T-helper 9 cell (primary cell): ENCODE measurements at places on chromosomes 13 and 19.

GRCh38 chr13:97561182-97561581, 127.2 kb downstream of the RAP2A start:
- DNase-seq, result no peak

- DNase-seq, result no peak
These were observed 856.7 kb upstream of the SLITRK1 start for GRCh38 chr13:84739021-84739420.

- no peak for DNase-seq
These were observed 17.9 kb downstream of the MYBPC2 start for GRCh38 chr19:50450369-50451222.

GRCh38 chr13:86731987-86732386, 932.8 kb upstream of the SLITRK6 start:
- no peak for DNase-seq

GRCh38 chr19:46713781-46714443, 3.0 kb downstream of the PRKD2 start:
- DNase-seq, result peak; percentile 76

DNA sequence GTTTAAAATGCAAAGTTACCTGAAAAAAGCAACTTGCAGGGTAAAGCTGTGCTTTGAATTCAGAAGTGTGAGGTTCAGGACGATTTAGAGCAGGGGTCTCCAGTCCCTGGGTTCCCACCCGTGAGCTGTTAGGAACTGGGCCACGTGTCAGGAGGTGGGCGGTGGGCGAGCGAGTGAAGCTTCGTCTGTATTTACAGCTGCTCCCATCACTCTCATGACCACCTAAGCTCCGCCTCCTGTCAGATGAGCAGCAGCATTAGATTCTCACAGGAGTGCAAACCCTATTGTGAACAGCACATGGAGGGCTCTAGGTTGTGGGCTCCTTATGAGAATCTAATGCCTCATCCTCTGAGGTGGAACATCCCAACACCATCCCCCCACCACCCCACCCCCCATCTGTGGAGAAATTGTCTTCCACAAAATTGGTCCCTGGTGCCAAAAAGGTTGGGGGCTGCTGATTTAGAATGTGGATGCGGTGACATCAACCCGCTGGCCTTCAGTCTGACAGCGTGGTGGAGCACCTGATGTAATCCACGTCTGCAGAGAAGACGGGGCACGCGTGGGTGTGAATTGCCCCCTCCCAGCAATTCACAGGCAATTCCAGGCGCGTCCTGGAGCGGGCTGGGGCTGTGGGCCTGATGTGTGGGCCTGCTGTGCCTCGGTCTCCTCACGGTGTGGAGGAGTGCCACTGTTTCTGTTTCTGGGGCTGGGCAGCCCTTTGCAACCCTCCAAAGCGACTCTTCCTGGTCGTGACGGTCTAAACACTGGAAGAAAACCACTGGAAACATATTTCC, 214.0 kb upstream of the SOX1 start:
- DNase-seq, result no peak

DNA sequence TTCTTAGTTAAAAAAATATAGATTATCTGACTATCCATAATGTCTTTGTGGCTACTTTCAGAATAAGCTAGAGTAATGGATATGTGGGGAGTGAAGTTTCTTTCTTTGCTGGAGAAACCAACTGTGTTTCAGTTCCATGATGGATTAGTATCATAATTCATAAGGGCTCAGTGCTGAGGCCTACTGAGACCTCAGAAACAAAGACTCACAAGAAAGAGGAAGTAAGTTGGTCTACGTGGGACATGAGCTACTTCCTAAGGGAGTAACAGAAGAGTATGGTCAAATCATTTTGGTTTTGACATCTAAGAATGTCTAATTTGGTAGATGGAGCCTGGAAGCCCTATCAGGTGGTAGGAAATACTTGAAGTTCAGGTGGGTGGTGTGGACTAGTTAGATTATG, 99.0 kb upstream of the HTR2A start:
- DNase-seq, result no peak

DNA sequence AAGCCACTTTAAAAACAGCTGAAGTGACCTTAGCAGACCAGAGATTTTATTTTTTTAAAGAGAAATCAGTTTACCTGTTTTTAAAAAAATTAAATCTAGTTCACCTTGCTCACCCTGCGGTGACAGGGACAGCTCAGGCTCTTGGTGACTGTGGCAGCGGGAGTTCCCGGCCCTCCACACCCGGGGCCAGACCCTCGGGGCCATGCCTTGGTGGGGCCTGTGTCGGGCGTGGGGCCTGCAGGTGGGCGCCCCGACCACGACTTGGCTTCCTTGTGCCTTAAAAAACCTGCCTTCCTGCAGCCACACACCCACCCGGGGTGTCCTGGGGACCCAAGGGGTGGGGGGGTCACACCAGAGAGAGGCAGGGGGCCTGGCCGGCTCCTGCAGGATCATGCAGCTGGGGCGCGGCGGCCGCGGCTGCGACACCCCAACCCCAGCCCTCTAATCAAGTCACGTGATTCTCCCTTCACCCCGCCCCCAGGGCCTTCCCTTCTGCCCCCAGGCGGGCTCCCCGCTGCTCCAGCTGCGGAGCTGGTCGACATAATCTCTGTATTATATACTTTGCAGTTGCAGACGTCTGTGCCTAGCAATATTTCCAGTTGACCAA, 10.8 kb downstream of the PLPPR3 start:
- no peak for DNase-seq

DNA sequence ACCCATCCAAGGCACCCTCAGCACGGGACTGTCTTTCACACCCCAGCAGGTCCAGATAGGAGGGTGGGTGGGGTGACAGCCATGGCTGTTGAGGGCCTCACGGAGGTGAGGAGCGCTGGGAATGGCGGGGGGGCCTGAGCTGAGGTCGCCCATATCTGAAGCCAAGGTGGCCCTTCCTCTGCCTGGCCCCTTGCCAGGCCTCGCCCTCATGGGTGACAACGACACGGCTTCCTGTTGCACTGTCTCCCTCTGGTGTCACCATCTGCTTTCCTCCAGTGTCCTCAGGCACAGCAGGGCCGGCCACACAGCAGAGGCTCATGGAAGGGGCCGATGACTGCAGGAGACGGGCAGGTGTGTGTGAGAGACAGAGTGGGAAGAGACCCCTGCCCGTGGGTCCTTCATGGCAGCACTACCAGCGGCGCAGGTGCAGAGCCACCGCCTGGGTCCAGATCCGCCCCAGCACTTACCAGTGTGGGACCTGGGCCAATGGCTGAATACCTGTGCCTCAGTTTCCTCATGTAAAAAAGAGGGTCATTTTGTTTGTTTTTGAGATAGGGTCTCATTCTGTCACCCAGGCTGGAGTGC, 8.1 kb upstream of the NKPD1 start:
- no peak for DNase-seq

- no peak for DNase-seq
These were observed 102.2 kb upstream of the EDNRB start for GRCh38 chr13:78020861-78021260.

GRCh38 chr19:50722201-50723013, 757 bp upstream of the CLEC11A start:
- DNase-seq, result no peak

GRCh38 chr19:1773184-1773583, 19.9 kb downstream of the ONECUT3 start:
- no peak for DNase-seq

- no peak for DNase-seq
These were observed 17.1 kb upstream of the DPY19L3 start for GRCh38 chr19:32388393-32388855.

- no peak for DNase-seq
These were observed 600.5 kb upstream of the KLHL1 start for GRCh38 chr13:70708775-70709174.

DNA sequence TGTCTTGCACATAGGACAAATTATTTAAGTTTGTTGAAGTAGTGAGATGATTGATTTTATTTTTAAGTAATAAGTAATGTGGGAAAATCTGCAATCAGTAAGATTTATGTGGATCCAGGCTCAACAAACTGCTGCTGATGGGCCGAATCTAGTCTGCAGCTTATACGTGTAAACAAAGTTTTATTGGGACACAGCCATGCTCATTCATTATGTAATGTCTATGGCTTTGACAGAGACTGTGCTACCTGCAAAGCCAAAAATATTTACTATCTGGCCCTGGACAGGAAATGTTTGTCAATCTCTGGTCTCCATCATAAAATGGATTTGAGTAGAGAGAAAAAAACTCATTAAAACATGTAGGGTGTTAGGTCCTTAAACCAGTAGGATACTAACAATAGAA, 728.0 kb downstream of the GPC5 start:
- no peak for DNase-seq

- DNase-seq, result no peak
These were observed 67.8 kb downstream of the ZNF728 start for GRCh38 chr19:22935151-22935550.

GRCh38 chr13:29676535-29676934, 81.0 kb upstream of the SLC7A1 start:
- no peak for DNase-seq

GRCh38 chr13:33459702-33460101, 174.1 kb upstream of the STARD13 start:
- no peak for DNase-seq

GRCh38 chr13:103403148-103403740, 337.0 kb upstream of the SLC10A2 start:
- DNase-seq, result no peak

- peak; percentile 75 for DNase-seq
These were observed 25.1 kb upstream of the KCTD15 start for GRCh38 chr19:33771384-33772101.

- no peak for DNase-seq
These were observed 24.4 kb downstream of the CERS1 start for GRCh38 chr19:18871543-18871942.

- no peak for DNase-seq
These were observed 9.5 kb downstream of the RASL11A start for GRCh38 chr13:27280009-27280656.

GRCh38 chr13:92806215-92806614, 420.4 kb upstream of the GPC6 start:
- no peak for DNase-seq

DNA sequence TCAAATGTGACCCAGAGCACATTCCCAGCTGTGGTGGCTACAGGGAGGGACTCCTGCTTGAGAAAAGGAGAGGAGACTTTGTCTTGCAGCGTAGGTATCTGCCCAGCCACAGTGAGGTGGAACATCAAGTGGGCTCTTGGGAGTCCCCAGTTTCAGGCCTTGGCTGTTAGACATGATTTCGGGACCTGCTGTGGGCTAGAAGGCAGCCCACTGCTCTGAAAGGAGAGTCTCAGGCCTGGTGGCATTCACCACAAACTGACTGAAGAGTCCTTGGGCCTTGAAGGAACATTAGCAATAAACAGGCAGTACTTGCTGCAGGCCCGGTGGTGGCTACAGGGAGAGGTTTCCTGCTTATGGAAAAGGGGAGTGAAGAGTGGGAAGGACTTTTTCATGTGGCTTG, 61.8 kb upstream of the TEX29 start:
- no peak for DNase-seq

- DNase-seq, result no peak
These were observed 17.0 kb downstream of the RXFP2 start for GRCh38 chr13:31756346-31756745.

DNA sequence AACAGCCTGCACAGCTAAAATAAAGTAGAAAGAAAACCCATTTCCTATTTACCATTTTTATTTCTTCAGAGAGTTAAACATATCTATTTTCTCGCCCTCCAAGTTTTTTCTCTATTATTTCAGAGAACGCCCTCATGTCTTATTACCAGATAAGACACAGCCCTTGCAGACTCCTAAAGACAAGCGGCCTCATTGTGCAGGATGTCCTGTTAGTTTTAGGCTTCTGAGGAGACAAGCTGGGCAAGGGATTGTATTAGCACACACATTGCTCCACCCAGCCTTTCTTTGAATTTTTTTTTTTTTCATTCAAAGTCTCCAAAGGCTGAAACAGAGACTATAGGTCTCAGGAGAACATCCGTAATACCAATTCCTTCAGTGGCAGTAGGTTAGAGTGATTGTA, 101.8 kb upstream of the UBL3 start:
- DNase-seq, result no peak

DNA sequence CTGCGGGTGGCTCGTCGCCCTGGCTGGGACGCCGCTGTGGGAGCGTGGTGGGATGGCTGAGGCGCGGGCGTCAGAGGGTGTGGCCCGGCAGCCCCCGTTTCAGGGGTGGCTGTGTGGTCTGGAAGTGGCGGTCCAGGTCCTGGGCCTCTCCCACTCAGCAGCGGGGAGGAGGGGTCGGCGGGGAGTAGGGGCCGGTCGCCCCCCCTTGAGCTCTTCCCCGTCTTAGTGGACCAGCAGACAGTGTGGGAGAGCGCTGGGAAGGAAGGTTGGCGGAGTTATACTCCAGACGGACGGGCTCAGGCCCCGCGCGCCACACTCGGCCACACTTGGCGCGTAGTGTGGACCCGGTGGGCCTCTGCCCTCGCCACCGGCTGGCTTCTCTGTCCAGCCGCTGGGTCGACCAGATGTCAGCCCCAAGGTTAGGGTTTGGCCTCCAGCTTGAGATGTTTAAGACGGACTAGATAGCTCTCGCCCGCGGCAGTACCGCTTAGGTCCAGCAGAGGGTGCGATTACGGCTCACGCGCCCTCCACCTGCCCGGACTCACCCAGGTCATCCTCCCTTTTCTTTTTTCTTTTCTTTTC, 21.7 kb upstream of the ZNF429 start:
- peak; percentile 59 for DNase-seq

DNA sequence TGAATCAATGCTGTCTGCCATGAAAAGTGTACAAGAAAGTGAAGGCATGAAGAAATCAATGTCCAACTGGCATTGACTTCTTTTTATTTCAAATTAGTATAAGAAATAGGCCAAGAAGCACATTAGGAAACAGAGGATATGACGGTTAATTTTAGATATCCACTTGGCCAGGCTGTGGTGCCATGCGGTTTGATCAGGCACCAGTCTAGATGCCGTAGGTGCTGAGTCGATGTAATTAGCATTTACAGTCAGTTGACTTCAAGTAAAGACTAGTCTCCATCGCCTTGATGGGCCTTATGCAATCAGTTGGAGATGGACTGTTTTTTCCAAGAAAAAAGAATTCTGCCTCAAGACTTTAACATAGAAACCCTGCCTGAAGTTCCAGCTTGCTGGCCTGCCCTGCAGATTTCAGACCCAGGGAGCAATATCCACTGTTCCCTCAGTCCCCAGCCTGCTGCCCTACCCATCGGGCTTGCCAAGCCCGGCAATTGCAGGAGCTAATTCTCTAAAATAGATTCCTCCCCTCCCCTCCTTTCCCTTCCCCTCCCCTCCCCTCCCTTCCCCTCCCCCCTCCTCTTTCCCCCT, 120.5 kb upstream of the PEG3 start:
- DNase-seq, result no peak

GRCh38 chr13:25266706-25267105, 20.6 kb downstream of the MTMR6 start:
- no peak for DNase-seq

GRCh38 chr19:4539693-4540581, at the start of gene LRG1:
Gene LRG1 (minus strand): TSS chr19:4540036. CDS start chr19:4540013, 23 bp downstream.
- no peak for DNase-seq

GRCh38 chr19:2047449-2048103, 3.5 kb downstream of the MKNK2 start:
- peak; percentile 41 for DNase-seq

DNA sequence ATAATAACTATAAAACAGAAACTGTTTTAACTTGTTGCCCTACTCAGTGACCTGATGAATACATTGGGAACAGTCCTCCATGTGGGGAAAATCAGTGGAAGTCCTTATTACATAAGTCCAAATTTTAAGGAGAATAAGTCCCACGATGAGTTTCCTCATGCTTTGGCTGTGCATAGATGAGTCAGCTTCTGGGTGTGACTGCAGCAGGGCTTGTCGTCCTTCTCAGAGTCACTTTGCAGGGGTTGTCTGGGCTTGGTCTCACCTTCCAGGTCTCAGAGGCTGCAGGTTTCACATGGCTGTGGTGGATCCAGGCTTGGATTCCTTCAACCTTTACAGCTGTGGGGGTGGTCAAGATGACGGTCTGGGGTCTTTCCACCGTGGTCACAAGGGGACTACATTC, 85.6 kb downstream of the SLC25A15 start:
- no peak for DNase-seq

- DNase-seq, result no peak
These were observed 17.4 kb downstream of the RUBCNL start for GRCh38 chr13:46369506-46370277.
